ENCODE measurements at places on chromosomes 16 and 17.
A peak's percentile ranks its signal among the peaks of the same experiment; 100 is the strongest.

DNA sequence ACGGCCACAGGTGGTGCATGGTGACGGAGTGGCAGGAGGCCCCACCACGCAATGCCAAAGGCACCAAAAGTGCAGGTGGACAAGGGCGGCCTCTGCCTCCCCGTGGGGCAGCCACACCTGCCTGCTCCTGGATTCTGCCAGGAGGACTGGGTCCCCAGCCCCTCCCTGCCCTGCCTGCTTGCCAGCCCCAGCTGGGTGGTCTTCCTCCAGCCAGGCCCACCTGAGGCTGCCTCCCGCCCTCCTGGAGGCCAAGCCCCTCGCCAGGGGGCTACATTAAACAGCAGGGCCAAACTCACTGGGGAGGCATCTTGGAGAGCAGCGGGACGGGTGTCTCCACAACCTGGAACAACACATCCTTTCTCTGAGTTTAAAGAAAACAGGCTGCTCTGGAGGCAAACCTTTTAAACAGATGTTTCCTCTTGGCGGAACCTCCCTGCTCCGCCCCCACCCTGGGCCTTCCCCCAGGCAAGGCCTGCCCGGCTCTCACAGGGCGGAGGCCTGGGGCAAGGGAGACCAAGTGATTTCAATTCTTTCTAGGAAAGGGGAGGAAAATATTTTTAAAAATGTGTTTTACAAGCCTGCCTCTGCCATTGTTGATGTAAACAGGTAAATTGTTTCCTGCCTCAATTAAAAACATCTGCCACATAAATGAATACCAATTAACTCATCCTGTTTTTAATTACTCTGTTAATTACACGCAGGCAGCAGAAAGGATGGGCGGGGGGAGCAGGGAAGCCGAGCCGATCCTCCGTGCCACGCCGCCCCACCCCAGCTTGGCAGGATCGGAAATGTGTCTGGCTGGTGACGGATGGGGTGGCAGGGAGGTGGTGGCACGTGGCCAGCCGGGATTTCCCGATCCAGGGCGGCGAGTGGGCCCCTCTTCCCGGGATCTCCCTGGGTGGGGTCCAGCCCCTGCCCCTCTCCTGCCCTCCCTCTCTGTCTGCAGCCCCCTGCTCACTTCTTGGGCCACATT lies 54.4 kb upstream of the PABPN1L start:
- DNase-seq: no peak

- no peak for DNase-seq
Measured at GRCh38 chr17:62823111-62823893, 15.2 kb upstream of the MARCHF10 start.

- no peak for DNase-seq
Measured at GRCh38 chr16:88883117-88883895, 16.8 kb upstream of the PABPN1L start.

DNA sequence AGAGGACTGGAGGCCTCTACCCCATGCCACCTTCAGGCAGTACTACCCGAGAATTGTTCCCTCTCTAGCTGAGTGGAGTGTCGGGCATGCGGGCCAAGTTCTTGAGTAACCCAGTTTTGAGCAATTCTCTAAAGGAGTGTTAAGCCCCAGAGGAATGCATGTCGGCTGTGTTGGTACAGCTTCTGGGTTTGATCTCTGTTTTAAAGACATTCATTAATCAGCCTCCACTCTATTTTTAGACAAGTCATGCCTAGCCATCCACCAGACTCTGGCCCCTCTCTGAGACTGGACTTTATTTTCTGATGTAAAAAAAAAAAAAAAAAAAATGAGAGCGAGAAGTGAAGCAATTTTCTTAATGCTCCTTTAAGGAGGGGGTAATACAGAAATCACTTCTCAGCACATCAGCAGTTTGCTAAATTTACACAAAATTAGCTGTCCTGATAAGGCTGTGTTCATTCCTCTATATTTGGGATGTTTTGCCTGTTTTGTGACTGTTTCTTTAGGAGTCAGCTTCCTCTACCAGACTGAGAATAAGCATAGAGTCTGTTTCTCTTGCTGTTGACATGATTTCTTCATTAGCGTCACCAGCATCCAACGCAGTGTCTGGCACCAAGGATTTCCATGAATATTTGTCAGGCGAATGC lies 88.7 kb downstream of the AXIN2 start:
- DNase-seq: no peak

DNA sequence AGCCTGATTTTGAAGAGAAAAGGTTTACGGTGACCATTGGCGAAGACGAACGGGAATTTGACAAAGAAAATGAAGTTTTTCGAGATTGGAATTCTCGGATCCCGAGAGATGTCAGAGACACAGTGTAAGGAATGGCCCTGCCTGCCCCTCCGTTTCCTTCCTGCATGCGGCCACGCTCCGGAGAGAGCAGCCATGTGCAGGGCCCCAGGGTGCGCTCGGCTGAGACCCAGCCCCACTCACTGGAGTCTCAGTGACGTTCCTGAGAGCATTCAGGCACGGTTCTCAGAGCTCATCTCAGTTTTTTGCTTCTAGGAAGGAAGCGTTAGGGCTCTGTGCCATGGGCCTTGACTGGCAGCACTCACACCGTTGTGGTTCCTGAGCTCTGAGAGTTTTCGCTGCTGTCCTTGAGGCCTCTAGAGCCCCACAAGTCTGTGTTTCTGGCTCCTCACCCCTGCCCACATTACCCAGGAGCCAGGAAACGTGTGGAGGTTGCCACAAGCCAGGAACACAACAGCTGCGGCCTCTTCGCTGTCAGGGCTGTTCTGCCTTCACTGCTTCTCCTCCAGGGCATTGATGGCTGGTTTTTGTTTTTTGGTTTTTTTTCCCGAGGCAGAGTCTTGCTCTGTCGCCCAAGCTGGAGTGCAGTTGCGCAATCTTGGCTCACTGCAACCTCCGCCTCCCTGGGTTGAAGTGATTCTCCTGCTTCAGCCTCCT lies 29.8 kb downstream of the ZC3H18 start:
- no peak for DNase-seq

GRCh38 chr16:77116856-77117255 lies 74.1 kb upstream of the MON1B start:
- DNase-seq: no peak

DNA sequence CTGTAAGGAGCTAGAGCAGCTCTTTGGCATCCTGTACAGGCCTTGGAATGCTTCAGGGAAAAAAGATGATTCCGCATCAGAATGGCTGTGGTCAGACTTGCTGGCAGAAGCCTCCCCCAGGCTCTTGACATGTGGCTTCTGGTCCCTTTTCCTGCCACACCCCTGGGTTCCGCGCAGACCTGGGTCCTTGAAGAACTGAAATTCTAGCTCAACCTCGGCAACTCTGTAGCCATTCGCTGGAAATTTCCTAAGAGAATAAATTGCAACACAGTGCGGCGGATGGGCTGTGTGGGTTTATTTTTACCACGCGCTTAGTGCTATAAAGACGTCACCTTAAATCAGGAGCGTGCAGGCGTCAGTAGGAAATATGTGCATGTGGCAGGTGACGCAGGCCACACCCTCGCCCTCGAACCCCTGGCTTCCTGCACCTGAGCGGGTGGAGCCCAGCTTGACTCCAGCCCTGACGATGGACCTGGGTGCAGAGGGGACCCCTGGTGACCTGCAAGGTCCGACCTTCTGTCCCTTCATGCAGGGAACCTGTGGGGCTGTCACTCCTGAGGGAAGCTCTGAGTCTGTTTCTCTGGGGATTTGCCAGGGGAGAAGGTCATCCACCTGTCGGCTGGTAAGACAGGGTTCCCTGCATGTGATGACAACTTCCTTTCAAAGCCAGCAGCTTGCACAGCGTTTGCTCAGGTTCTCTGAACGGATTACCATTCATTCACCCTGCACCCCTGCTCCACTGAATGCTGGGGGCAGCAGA lies 46.3 kb downstream of the METRNL start:
- no peak for DNase-seq

- peak; percentile 21 for DNase-seq
Measured at GRCh38 chr17:6713130-6713917, at the start of gene SLC13A5. TSS of gene SLC13A5 (minus strand) at chr17:6713369. CDS start at chr17:6713333, 36 bp downstream.

DNA sequence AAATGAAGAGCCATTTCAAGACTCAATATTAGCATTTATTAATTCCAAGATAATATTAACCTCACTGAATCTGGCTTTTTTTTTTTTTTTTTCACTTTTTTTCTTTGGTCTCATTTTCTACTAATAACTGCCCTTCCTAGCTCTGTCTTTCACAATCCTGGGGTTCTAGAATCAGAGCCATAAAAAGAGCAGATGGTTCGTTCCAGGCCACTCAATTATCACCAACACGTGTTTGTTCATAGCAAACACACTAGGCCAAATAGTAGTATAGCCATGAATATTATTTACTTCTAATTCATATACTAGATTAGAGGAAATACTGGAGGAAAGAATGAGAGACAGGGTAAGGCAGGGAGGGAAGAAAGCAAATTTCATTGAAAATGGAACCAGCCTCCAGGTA lies 39.8 kb downstream of the TEX2 start:
- DNase-seq: no peak

GRCh38 chr17:10844621-10845387 lies 6.9 kb upstream of the PIRT start:
- DNase-seq: peak; percentile 74

DNA sequence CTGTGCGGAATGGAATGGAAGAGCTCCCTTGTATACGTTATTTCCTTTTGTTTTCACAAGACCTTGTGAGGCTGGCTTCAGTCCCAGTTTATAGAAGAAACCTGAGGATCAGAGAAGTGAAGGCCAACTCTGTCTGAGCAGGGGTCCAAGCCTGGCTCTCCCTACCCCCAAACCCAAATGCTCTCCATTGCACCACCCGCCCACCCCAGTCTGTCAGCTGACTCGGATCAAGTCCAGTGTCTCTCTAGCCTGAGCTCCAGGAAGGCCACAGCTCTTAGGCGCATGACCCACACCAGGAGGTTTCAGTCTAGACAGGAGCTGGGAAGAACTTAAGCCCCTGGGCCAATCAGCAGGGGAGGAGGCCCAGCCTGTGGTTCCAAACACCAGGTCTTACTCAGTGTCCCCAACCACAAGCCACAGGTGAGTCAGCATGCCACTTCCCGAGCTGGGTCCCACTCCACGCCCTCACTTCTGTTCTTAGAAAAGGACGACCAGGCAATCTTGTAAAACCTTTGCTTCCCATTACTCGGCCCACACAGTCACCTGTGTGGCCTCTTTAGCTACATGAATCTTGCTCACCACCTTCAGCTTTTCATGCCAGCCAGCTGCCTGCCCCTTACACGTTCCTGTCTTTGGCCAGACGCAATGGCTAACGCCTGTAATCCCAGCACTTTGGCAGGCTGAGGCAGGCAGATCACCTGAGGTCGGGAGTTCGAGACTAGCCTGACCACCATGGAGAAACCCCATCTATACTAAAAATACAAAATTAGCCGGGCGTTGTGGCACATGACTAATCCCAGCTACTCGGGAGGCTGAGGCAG lies 27.8 kb downstream of the TK2 start:
- no peak for DNase-seq

GRCh38 chr16:31476303-31477219 lies 4.6 kb downstream of the TGFB1I1 start:
- DNase-seq: no peak

DNA sequence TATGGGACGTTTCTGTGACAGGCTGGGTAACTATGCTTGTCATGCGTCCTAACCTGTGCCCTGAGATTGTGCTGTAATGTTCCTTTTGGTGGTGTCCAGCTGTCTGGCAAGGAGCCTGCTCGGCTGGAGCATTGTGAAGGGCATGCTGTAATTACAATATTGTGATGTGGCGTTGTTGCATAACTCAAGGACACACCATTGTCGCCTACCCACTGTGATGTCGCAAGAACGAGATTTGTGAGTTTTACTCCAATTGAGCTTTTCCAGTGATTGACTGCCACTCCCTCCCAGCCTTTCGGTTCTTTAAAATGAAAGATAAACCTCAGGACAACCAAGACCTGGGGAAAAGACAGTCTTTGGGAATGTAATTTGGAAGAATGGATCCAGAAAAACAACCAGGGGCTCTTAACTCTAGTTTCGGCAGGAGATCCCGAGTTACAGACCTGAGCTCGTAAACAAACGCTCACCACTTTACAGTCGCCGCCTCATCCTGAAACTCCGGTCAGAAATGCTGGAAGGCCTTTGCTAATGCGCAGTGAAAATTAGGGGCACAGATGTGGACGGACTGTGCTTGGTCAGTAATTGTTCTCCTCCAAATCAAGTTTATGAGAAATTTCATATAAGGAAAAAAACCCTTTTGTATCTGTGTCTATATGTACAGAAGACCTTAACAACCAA lies 1.3 kb downstream of the ZNF750 start:
- no peak for DNase-seq

DNA sequence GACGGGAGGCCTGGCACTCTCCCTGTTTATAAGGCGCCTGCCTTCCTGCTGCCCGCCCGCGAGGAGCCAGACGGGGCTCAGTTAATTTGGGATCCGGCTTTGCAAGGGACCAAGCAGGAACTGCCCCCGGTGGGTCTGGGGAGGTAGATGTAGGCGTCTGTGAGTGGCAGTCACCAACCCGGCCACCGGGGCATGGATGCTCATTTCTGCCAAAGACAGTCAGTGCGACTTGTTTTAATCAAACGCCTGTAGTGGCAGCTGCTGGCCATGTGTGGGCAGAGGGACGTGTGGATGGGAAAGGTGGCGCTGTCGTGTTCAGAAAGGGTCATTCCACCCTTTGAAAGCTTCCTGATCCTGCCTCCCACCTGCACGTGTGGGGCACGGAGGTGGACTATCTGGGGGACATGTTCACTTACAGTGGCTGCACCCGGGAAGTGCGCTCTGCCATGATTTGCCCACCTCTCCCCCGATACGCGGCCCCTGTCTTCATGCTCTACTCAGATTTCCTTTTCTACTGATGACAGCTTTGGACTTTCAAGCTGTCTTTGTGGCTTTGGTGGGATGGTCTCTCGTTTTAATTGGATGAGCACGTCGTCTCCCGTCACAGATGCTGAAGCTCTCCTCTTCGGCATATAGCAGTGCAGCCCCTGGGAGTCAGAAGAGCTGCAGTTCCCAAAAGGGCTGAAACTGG lies 60.3 kb upstream of the CIBAR2 start:
- DNase-seq: no peak

- no peak for DNase-seq
Measured at GRCh38 chr17:82848022-82848592, 8.3 kb upstream of the ZNF750 start.

- DNase-seq: peak; percentile 7
Measured at GRCh38 chr16:31382485-31383161, 10.5 kb upstream of the ITGAD start.

DNA sequence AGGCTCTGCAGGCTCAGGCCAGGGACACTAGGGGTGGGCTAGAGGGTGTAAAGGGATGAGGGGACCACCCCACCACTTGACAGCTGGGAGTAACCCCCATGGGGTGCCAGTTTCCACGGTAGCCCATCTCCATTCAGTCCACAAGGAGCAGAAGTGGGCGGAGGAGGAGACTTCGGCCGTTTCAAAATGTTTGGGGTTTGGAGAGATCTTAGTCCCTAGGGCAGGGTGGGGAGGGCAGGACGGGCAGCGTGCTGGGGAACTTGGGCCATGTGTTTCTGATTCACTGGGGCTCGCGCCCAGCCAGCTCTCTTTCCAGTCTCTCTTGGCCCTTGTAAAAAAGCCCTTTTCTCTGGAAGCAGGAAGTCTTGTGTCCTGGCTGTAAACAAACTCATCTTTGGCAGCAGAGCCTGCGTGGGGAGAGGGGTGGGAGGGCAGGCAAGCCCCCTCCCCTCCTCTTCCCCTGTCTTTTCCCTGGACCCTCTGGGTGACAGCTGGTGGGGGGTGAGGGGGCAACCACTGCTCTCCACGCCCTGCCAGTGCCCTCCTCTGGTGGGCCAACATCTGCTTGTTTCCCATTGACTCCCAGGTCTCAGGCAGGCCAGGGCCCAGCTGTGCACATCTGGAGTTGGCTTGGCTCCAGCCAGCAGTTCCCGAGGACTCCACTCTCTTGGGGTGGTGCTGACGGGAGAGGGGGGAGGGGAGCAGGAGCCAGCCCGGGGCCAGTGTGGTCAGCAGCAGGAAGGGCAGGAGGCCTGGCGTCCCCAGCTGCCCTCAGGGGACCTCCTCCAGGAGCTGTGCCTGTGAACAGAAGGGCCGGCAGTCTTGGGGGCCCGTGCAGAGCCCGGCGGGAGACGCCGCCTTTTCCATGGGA lies 8.1 kb downstream of the CYGB start:
- no peak for DNase-seq

Data from NCI-H1105 (cell line).